Fibroblast of skin of back (primary cell): ENCODE measurements at places on chromosomes 16 and 17.
A peak's percentile ranks its signal among the peaks of the same experiment; 100 is the strongest.

- DNase-seq, result no peak
These were observed 2.0 kb downstream of the TOM1L1 start for GRCh38 chr17:54902611-54903010.

GRCh38 chr17:38685491-38685890 is 10.7 kb upstream of the EPOP start:
- no peak for DNase-seq

DNA sequence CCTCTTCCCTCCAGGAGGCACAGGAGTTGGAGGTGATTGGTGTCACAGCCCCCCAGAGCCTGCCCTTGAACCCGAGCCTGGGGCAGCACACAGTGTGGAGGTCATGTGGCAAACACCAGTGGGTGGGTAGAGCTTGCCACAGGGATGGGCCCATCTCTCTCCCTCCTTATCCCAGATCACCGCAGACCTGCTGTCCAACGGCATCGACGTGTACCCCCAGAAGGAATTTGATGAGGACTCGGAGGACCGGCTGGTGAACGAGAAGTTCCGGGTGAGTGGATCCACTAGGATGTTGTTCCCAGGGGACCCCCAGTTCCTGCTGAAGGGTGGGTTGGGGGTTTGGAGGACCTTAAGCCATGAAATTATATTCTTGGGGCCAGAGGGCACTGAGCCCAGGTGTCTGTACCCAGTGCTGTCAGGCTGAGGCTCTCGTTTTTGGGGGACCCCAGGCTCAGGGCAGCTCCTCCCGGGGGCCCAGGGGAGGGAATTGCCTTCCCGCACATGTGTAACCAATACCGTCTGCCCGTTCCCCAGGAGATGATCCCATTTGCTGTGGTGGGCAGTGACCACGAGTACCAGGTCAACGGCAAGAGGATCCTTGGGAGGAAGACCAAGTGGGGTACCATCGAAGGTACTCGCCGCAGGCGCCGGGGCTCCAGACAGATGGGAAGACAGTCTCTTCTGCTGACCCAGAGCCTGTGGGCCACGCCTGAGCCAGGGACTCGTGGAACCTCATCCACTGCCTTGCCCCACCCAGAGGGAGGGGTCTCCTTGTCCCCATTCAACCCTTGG is 351.9 kb downstream of the SEC14L1 start:
- DNase-seq, result no peak

- DNase-seq, result peak; percentile 49
These were observed 5.7 kb downstream of the GRN start for GRCh38 chr17:44350733-44351226.

DNA sequence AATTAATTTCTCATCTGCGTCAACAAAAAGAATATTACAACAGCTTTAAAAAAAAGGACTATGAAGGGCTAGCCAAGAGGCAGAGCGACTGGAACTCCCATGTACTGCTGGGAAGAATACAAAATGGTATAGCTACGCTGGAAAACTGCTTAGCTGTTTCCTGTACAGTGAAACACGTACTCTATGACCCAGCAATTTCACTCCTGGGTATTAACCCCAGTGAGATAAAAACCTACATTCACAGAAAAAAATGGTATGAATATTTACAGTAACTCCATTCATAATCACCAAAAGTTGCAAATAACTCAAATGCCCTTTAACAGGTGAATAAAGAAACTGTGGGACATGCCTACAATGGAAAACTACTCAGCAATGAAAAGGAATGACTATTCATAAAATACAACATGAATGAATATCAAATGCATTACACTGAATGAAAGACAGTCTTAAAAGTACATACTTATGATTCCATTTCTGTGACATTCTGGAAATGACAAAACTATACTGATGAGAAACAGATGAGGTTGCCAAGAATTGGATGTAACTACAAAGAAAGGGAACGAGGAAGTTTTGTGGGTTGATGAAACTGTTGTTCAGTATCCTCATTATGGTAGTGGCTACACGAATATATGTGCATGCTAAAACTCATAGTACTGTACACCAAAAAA is 27.6 kb downstream of the CMTM4 start:
- DNase-seq, result peak; percentile 91

- no peak for DNase-seq
These were observed 1.4 kb downstream of the PLD6 start for GRCh38 chr17:17204635-17205231.

- DNase-seq, result no peak
These were observed 7.6 kb downstream of the NUP93 start for GRCh38 chr16:56737539-56737938.
